ENCODE measurements at places on chromosomes 6 and 20. TPM values are rescaled to one million over a fixed set of nuclear protein-coding genes. Genes with fewer than 3 reads are reported as not detected.

The ATF6B gene
- total RNA-seq = 88.4 TPM

The ADTRP gene
- 0.76 TPM for total RNA-seq

The TRIM15 gene
- not detected for total RNA-seq

The FAM83D gene
- 0.13 TPM for total RNA-seq

The IRAK1BP1 gene
- total RNA-seq = 5.2 TPM

DNA sequence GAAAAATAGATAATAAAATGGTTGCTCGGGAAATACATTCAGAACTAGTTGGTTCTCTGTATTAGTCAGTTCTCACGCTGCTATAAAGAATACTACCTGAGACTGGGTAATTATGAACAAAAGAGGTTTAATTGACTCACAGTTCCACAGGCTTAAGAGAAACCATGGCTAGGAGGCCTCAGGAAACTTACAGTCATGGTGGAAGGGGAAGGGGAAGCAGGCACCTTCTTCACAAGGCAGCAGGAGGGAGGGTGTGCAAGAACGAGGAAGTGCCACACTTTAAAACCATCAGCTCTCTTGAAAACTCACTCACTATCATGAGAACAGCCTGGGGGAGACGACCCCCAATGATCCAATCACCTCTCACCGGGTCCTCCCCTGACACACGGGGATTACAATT, 24.2 kb upstream of the SNX9 start:
- DNase-seq = no peak

DNA sequence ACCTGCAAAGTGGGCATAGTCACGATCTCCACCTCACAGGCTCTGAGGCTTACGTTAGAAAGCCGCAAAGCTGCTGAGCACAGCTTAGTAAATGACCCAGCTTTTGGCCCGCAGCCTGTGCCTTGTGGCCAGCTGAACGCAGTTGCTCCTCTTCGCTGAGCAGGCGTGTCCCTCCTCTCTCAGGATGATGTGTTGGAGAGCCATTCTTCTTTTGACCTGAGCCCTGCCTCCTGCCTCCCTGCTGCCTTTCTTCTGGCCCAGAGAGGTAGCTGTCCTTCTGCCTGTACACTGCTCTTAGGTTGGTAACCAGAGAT, 47.6 kb upstream of the MYL9 start:
- peak; percentile 82 for DNase-seq

- no peak for DNase-seq
Observed at GRCh38 chr6:10557913-10558312, 36.8 kb downstream of the GCNT2 start.

DNA sequence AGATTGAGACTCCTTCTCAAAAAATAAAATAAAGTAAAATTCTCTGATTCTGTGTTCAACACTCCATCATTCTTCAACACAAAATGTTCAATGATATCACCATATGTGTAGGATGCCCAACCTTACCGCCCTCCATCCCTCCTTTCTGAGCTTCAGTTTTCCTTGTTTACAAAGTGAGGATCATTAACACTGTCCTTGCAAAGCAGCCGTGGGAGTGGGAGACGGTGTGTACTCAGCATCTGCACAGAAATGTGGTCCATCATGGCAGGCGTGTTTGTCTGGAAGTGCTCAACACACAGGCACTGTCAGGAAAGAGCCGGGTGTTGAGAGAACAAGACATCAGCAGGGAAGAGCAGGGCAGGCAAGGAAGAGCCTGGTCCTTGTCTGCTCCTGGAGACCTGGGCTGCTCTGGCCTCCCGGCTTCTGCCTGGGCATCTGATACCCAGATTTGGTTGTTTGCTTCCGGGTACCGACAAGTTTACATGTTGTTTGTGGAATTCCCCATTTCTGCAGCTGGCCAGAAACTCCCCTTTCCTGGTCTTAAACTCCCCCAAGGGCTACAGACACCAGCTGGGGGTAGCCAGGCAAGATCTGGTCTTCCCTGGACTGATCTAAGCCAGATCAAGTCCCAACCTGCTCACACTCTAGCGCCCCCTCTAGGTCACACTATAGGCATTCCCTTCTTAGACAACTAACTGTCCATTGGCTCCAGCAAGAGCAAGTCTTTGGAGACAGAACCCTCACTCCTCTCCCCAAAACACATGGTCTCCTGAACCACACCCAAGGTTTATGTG, 26.7 kb upstream of the TTPAL start:
- DNase-seq = no peak

DNA sequence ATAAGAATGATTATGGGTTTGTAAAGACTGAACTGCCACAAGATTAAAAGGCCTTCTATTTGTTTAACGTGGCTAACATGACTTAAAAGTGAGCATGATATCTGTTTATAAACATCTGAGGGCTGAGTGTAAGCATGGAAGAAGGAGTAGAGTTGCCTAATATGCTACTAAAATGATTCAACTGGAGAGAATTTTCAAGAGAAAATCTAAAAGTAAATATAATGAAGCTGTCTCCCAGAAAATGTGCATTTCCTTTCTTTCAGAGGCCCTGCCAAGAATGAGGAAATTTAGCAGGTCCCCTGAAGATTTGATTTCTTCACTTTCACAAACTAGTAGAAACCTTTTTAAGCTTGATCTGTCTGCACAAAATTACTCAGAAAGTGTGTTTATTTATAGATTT, 4.2 kb upstream of the EYA4 start:
- DNase-seq = no peak

GRCh38 chr6:17101422-17102257, at the start of gene STMND1:
STMND1 (plus strand) TSS chr6:17102050; CDS start chr6:17102258, 208 bp downstream.
- DNase-seq = no peak

Measured in sciatic nerve (tissue), 2 donors.